Spleen (tissue), 13 donors: ENCODE measurements at places on chromosomes 4 and X. TPM values are rescaled to one million over a fixed set of nuclear protein-coding genes. Genes with fewer than 3 reads are reported as not detected.

DNA sequence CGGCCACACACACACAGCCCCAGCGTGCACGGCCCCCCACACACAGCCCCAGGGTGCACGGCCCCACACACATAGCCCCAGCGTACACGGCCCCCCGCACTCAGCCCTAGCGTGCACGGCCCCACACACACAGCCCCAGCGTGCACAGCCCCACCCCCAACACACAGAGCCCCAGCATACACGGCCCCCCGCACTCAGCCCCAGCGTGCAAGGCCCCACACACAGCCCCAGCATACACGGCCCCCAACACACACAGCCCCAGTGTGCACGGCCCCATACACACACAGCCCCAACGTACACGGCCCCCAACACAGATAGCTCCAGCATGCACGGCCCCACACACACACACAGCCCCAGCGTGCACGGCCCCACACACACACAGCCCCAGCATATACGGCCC is 17.6 kb downstream of the GAK start:
- peak; percentile 22 for DNase-seq
- no peak overlapping the region for H3K4me3 ChIP-seq
- peaks cover 59% of the 10 kb centered on the region for H3K4me1 ChIP-seq
- H3K36me3 ChIP-seq, result peaks cover 40% of the 10 kb centered on the region

GRCh38 chr4:158125310-158125709 is 47.5 kb downstream of the GASK1B start:
- DNase-seq, result no peak
- H3K4me3 ChIP-seq, result no peak overlapping the region
- no peak overlapping the region for H3K27ac ChIP-seq
- H3K36me3 ChIP-seq, result no peaks in the 10 kb centered on the region
- H3K4me1 ChIP-seq, result no peaks in the 10 kb centered on the region

DNA sequence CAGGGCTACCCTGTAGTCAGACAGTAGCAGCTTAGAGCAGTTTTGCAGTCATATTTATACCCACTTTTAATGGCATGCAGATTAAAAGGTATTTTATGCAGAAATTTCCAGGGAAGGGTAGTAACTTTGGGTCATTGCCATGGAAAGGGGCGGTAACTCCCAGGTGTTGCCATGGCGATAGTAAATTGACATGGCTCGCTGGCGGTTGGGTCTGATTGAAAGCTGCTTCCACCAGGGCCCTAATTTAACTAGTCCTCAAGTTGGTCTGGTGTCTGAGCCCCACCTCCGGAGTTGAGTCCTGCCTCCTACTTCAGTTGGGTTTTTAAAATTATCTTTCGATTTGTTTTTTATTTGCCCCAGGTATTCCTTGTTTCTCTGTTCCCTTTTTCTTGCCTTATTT is 70.1 kb downstream of the NAA11 start:
- H3K27me3 ChIP-seq, result no peaks in the 10 kb centered on the region
- H3K4me3 ChIP-seq, result no peak overlapping the region
- no peak for DNase-seq
- H3K4me1 ChIP-seq, result no peaks in the 10 kb centered on the region
- no peak overlapping the region for H3K27ac ChIP-seq

ENOPH1 gene
- polyA plus RNA-seq, result 35.9 TPM

SPANXB1 gene
- not detected for polyA plus RNA-seq
